ENCODE measurements at places on chromosomes 4 and X.
A peak's percentile ranks its signal among the peaks of the same experiment; 100 is the strongest.

DNA sequence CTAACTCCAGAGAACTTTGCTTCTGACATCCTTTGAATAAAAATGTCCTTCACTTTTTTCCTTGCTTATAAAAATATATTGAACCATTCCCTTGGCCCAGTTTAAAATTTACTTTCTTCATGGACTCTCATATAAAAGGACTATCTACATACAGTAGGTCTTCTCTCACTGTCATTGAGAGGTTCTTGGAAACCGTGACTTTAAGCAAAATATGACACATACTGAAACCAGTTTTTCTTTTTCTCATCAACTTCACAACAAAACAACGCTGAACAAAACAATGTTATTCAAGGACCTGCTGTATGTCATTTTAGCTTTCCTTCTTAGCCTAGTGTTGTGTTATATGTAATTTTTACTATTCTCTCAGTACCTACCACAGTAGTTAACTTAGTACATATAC is 496.8 kb downstream of the CENPC start:
- DNase-seq, result no peak

GRCh38 chr4:10898072-10898471 is 213.5 kb upstream of the CLNK start:
- DNase-seq, result peak; percentile 4

DNA sequence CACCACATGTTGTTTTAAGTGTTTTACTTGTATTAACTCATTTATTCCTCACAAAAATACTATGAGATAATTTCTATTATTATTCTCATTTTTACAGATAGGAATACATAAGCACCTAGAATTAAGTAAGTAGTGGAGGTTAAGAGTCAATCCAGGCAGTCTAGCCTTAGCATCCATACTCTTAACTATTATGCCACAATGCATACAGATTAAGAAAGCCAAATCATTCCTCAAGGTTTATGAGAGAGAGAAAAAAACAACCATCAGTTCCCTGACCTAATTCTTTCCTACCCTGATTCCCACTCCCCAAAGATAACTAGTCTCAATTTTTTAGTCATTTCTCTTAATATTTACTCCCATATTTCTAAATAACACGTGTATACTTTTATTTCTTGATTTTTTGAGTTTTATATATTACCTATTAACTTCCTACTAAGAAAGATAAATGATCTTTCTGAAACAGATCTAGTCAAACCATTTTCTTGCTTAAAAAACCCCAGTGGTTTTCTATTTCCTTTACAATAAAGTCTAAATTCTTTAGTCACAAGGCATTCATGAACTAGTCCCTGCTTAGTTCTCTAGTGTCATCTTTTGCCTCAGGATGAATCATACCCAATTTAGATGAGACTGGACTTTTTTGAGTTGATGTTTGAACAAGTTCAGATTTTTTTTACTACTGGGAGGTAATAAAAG is 16.0 kb downstream of the UBA6 start:
- no peak for DNase-seq

- DNase-seq, result no peak
Measured at GRCh38 chrX:9897761-9898161, 69.4 kb upstream of the CLDN34 start.

All from Caki2 (cell line).